ENCODE measurements at places on chromosomes 2 and 18.

GRCh38 chr18:78130232-78131195 lies 849.1 kb upstream of the SALL3 start:
- no peak for DNase-seq

- DNase-seq: no peak
Observed at GRCh38 chr2:108239786-108240185, at the start of gene SULT1C3. TSS of gene SULT1C3 (plus strand) at chr2:108239968. CDS start at chr2:108247195, 7,227 bp downstream.

DNA sequence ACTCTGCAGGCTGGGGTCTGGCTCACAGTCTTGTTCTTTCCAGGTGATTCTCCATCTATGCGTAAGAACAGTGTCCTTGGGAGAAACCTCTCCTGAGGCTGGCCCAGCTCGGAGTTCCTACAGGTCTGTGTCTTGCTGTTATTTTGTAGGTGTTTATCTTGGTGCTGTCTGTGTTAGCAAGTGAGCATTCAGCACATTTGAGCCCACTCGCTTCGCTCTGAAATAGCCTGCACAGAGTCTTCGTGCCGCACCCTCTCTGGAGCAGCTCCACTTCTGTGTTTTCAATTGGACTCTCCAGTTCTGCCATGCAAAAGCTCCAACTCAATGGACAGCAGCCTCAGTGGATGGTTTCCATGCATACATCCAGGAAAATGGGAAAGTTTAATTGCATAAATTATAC lies 378.2 kb upstream of the ST6GAL2 start:
- DNase-seq: no peak

- DNase-seq: no peak
Observed at GRCh38 chr2:203407496-203407895, 79.3 kb downstream of the ABI2 start.

DNA sequence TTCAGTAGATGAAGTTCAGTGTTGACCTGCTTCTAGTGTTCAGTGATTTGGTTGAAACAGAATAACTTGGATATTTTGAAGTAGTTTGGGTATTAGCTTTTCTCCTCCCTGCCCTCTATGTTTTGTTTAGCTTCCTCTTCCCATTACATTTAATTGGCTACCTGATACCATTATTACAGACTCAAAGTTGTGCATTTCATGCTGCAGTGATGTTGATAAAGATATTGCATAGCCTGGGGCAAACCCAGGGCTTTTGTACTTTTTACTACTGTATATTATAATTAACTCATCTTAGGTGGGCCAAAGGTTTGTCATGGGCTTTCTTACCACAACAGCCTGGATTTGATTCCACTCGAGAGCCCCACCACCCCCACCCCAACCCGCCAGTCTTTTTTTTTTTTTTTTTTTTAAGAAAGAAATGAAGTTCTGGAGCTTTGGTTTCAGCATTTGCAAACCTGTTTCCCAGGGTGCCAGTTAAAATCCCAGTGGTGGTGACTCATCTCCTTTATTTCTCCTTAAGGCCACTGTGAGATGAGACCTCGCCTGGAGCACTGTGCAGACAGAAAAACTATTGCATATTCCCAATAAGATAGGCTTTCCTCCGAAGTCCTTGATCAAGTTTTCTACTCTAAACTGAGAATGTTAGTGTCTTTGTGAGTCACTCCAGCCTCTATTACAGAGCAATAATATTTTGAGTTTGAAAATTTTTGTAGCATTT lies 393.7 kb upstream of the FANCL start:
- peak; percentile 67 for DNase-seq

GRCh38 chr2:8571792-8572499 lies 109.9 kb upstream of the ID2 start:
- peak; percentile 38 for DNase-seq

DNA sequence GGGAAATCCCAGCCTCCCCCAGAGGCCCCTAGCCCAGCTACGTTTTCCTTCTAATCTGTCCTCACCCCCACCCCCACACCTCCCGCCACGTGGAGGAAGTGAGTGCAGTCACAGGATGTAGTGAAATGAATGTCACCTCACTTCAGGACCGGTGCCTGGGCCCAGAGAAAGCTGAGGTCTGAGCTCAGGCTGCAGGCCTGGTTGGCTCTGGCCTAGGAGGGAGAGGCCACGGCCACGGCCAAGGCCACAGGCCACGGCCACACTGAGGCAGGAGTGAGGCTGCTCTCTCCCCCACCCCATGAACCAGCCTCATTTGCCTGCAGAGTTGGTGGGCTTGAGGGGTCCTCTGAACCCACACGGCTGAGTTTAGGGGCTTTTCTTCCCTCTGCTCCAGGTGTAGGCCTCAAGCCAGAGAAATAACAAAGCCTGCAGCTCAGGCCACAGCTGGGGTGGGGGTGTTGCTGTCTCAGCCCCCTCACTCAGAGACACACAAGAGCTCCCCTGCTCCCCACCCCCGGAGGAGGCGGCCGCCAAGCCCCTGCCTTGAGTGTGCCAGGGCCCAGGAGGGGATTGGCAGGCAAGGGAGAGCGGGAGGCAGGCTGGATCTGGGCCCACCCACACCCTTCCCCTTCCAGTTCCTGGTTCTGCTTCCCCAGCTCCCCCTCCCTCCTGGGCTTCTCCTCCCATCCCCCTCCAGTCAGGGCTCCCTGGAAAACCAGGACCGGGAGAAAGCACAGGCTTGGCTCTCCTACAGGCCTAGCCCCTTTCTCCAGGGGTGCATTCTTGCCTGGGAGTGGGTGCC lies 27.0 kb downstream of the DNMT3A start:
- DNase-seq: peak; percentile 93

DNA sequence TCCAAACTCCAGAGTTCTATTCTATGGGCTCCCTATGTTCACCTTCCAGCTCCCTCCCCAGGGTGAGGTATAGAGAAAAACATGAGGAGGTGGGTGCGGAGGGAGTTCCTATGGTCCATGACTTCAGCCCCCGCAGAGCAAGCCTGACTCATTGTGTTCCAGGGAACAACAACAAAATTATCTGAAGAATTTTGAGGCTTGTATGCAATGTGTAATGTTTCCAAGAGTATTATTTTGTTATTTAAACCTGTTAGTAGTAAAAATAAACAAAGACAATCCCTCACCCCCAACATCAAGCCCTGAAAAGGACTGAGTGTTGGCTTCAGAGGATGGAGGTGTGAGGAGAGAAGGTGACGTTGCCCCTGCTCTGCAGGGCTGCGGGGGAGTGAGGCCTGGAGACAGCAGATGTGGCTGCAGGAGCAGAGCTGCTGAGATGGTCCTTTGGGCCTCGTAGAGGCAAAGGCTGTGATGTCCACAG lies 29.0 kb downstream of the LAMA3 start:
- no peak for DNase-seq

- no peak for DNase-seq
Observed at GRCh38 chr2:229282758-229283546, 11.9 kb upstream of the PID1 start.

DNA sequence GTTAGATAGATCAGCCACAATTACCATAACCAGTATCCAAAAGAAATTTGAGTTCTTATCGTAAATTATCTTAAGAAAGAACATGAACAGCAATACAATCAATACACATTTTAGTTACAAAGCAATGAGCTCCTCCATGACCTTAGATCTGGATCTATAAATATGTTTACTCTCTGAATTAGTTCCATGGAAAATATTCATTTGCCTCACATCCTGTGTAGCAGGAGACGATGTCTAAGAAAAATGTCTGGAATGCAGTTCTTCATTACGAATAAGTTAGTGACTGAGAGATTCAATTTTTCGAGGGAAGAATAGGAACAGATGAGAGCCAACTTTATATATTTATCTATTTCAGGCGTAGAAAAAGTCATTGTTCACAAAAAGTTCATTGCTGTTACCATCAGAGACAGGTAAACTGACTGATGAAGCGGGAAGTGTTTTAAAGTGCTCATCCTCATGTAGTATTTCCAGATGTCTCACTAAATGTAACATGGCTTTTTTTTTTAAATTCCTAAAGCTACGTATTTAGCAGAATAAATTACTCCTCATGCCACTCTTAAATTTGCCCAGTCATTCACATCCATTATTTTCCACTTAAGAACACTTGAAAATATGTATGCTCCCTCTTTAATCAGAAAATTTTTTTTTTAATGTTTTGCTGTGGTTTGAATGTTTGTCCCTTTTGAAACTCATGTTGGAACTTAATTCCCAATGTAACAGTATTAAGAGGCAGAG lies 106.5 kb upstream of the SCN1A start:
- DNase-seq: no peak

GRCh38 chr2:236036045-236036444 lies 132.1 kb downstream of the GBX2 start:
- no peak for DNase-seq

- peak; percentile 34 for DNase-seq
Observed at GRCh38 chr2:239376942-239377531, 23.8 kb downstream of the HDAC4 start.

- no peak for DNase-seq
Observed at GRCh38 chr2:56889738-56890137, 705.9 kb downstream of the CCDC85A start.
